ENCODE measurements at places on chromosomes 3 and 15.

- no peak for DNase-seq
Observed at GRCh38 chr15:26722621-26723160, 50.2 kb downstream of the GABRB3 start.

DNA sequence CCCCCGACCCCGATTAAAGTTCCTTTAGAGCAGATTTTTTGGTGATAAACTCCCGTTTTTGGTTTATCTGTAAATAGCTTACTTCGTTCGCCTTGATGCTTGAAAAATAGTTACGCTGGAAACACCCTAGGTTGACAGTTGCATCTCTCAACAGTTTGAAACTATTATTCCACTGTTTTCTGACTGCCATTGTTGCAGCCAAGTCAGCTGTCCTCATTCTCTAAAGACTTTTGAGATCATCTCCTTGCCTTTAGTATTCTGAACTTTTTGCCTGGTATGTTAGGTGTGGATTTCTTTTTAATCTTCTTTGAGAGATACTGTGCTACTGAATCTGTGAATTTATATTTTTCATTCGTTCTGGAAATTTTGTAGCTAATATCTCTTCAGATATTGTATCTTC lies 122.7 kb upstream of the NSMCE3 start:
- no peak for DNase-seq

DNA sequence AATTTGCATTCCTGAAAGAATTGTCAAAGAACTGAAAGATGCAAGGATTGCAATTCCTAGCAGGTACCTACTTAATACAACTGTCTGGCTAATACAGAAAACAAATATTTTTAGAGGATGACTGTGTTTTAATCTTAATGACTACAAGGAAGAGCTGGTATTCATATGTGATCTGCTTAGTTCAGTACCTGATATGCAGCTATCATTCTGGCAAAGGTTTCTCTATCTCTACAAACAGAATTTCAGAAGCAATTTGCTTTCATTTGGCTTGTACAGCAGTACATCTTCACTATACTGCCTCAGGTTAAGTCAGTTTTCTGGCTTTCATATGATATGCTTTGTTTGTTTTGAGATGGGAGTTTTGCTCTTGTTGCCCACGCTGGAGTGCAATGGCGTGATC lies 51.3 kb downstream of the TBL1XR1 start:
- DNase-seq: no peak

DNA sequence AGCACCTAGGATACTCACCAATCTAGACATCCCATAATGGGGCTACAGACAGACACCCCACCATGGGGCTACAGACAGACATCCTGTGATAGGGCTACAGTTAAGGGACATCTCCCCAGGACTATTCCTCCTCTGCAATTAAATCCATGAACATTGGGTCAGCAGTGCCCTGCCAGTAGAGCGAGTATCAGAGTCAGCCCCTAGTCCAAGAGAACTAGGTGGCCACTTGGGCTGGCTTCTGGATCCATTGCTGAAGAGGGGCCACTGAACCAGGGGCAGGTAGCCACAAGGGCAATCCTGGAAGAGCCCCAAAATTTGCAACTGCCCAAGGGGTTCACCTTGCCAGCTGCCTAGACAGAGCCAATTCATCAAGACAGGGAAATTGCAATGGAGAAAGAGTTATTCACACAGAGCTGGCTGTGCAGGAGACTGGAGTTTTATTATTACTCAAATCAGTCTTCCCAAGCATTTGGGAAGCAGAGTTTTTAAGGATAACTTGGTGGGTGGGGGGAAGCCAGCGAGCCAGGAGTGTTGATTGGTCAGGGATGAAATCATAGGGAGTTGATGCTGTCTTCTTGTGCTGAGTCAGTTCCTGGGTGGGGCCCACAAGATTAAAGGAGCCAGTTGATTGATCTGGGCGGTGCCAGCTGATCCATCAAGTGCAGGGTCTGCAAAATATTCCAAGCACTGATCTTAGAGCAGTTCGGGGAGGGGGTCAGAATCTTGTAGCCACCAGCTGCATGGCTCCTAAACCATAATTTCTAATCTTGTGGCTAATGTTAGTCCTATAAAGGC lies 170.2 kb upstream of the SMAD3 start:
- peak; percentile 72 for DNase-seq

DNA sequence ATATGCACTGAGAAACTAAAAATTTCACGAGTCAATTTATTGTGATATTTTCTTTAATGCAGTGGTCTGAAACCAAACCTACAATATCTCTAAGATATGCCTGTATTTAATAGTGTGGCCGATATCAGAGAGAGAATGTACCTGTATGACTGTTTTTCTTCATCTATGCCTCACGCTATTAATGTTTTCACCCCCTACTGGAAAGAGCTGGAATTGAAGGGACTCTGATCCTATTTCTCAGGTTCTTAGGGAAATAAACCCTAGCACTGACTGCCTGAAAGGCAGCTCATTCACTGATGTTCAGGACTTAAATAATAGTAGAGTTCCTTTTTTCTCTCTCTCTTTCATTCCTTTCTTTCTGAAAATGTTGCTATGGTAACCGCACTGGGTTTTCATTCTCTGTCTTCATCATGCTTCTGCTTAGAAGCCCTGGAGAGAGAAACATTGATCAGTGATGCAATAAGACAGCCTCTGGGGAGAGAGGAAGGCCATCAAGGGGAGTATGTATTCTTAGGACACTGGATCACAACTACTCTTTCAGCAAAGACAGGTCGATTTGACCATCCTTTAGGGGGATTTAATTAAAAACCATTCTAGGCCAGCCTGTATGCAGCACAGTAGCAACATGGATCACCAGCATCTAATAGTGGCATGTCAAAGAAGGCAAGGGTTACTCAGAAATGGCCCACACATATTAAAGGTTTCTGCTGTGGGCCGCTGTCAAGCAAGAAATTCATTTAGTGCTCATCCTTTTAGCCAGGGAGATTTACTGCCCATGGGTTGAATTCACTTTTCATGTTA lies 1135.7 kb downstream of the IGSF11 start:
- DNase-seq: peak; percentile 9

- no peak for DNase-seq
Observed at GRCh38 chr3:181555681-181556080, 156.0 kb upstream of the SOX2 start.

DNA sequence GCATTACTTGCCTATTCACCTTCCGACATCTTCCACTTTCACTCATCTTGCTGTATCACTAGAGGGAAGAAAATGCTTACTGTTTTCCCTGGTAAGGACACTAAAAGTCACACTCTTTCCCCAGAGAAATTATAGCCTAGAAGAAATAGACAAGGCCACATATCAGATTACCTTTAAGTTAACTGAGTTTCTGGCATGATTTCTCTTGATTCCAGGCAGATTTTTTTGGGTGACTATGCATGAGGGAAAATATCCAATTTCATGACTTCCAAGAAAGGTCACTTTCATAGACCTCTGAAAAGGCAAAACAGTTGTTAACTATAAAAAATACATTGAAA lies 30.3 kb downstream of the TCF12 start:
- no peak for DNase-seq

- no peak for DNase-seq
Observed at GRCh38 chr3:11250902-11251806, 21.0 kb upstream of the ATG7 start.

- DNase-seq: no peak
Observed at GRCh38 chr15:39275066-39275465, 305.8 kb upstream of the THBS1 start.

- DNase-seq: no peak
Observed at GRCh38 chr3:51637144-51637940, 33.7 kb upstream of the TEX264 start.

DNA sequence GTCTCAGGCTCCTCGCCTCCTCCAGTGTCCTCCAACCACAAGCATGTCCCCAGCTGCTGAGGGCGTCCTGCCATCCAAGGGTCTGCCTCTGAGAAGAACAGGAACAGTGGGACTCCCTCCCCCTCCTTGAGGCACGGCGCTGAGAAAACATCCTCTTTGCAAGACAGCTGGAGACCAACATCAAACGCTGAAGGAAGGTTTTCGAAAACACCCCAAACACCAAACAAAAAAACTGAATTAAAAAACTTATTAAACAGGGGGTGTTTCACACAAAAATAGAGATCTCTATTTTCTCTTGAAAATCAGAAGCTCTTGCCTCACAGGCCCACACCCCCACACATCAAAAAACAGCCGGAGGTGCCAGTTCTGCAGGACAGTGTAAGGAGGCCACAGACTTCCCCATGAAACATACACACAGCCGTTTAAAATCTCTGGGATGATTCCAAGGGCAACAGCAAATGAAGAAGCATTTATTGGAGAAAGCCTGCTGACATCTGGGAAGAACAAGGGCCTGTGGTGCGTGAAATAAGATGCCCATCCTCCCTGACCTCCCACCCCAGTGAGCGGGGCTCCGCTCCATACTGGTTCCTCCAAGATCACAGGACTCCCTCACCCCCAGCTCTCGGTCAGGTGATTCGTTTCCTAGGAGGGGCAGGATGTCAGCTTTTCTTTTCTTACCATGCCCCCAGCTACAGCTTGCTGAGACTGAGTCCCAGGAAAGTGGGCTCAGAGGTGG lies 71.3 kb downstream of the NUP210 start:
- DNase-seq: peak; percentile 66

- DNase-seq: no peak
Observed at GRCh38 chr3:84265768-84266167, 693.0 kb upstream of the CADM2 start.

DNA sequence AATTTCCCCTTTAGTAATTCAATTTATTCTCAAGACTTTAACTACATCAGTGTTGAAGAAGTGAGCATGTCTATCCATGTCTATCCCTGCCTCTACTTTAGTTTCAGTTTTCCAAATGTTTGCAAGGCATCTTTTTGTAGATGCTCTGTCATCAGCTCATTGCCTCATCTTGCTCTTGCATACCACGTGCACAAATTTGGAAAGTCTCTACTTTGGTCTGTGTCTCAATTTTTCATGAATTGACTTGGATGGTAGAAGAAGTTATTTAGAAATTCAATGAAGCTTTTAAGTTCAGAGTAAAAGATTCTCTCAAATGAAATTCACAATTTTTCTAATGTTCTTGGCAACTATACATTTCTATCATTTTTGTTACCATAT lies 55.3 kb downstream of the CLDN1 start:
- no peak for DNase-seq

DNA sequence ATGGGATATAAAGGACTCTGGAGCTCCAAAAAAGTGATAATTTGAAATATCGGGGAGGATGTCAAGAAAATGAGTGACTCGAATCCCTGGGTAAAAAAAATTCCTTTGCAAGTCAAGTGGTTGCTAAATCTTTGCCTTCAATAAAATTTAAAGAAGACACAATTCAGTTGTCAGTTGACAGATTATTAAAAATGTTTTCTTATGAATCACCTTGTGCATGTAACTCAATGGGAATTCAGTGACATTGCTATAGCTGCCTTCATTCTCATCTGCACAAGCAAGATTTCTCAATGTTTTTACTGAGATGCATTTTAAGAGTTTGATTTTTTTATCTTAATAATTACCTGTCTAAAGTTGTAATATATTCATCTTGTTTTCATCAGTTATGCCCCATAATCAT lies 264.0 kb upstream of the IL12A start:
- peak; percentile 67 for DNase-seq

GRCh38 chr15:67548862-67549651 lies 6.6 kb downstream of the MAP2K5 start:
- DNase-seq: peak; percentile 70

DNA sequence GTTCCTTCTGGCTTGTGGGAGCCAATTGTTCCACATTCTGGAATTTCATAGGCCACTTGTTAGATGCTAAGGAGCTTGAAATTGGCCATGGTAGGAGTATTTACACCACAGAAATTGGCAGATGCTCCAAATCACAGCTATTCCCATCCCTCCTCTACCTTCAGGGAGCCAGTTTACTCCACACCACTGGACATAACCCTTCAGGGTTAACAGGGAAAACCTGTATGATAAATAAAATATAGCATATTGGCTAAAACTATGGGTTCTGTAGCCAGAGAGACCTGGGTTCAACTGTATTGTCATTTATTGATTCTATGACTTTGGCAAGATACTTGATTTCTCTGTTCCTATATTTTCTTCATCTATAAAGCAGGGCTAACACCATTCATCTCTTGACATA lies 384.2 kb upstream of the PROK2 start:
- no peak for DNase-seq

DNA sequence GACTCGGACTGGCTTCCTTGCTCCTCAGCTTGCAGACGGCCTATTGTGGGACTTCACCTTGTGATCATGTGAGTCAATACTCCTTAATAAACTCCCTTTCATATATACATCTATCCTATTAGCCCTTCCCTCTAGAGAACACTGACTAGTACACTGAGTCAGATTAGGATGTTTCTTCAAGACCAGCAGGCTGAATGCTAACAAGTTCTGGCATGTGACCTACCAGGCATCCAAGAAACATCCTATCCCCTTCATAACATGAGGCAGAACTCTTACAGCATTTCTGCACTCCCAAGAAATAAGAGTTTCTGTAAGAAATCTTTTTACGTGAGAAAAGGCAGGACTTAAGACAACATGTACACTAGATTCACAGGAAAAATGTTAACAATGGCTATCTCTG lies 9.3 kb downstream of the CFAP92 start:
- no peak for DNase-seq

GRCh38 chr3:147361454-147362420 lies 44.6 kb downstream of the ZIC4 start:
- peak; percentile 38 for DNase-seq

DNA sequence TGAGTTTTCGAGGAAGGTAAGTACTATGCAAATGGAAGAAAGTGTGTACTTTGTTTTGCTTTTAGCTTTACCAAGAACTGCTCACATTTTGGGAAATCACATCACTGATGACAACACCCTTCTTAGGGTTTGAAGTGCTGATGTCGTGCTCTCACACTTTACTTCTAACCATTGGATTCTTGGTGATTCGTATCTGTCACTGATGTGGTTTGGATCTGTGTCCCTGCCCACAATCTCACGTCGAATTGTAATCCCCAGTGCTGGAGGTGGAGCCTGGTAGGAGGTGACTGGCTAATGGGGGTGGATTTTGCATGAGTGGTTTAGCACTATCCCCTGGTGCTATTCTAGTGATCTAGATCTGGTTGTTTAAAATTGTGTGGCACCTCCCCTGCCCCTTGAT lies 75.4 kb upstream of the RGMA start:
- DNase-seq: peak; percentile 18

DNA sequence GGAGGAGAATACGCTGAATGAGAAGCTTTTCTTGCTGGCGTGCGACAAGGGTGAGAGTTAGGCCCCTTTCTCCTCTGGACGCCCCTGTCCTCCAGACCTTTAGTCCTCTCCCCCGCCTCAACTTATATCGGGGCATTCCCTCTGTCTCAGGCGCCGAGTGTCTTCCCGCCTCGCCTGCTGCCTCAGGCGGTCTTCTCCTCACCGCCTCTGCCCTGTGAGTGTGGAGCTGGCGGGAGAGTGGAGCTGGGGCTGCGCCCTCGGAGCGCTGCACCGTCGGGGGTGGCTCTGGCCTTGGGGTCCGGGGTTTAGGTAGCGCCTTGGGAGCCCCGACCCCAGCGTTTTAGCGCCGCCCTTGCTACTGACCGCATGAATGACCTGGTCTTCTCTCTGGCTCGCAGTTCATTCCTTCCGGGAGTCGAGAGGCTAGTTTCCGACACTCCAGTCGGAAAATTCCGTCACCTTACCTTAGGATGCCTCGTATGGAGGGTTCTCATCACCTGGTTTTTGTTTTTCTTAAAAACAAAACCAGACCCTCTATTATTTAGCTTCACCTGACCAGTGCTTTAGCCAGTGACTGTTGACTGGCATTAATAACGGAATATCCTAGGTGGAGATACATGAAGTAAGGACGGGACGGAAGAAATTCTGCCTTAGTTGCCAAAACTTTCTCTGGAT lies 985 bp downstream of the TRPC1 start:
- DNase-seq: peak; percentile 50

- DNase-seq: no peak
Observed at GRCh38 chr15:89500397-89501270, 4.3 kb upstream of the RHCG start.

All from fibroblast of skin of back (primary cell).